ENCODE measurements at places on chromosomes 4 and X.

DNA sequence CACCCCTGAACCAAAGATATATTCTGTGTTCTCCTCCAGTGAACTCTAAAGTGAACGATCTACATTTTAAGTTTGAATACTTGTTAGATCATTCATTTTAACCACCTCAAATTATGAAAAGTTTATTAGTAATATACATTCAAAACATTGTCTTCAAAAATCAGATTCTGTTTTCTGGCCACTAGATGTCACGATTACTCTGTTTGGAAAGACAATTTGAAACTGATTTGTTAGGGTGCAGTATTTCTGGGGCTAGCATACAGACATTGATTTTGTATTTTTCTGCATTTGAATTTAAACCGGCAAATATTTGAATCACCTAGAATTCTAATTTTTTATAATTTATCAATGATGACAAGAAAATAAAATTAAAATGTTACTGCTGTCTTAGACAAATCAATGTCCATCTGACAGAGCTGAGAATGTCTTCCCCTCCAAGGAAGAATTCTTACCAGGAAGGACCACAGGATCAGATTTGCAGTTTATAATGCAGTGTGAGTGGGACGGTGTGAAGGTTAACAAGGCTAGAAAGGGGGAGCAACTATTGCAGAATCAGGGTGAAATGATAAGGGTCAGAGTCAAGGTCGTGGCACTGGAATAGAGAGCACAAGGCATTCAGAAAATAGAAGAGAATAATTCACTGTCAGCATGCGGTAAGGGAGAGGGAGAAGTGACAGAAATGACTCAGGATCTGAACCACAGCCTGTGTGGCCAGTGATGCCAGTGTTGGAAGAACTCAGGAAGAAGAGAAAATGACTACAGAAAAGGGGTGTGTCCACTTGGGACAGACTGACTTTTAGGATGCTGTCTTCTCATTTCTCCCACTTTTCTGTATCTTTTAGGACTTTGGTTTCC lies 91.6 kb downstream of the ANXA10 start:
- no peak for DNase-seq

DNA sequence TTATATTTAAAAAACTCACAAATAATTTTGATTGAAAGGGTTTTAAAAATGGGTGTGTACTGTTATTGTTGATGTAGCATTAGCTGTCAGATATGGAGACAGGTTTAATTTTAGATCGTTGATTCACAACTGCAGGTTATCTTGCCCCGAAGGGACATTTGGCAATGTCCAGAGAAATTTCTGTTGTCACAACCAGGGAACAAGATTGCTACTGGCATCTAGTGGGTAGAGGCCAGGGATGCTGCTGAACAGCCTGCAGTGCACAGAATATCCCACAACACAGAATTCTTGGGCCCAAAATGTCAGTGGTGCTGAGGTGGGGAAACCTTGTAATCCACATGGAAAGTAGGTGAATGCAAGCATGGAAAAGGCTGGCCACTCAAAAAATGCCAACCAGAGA lies 114.9 kb downstream of the MAGEB17 start:
- no peak for DNase-seq

DNA sequence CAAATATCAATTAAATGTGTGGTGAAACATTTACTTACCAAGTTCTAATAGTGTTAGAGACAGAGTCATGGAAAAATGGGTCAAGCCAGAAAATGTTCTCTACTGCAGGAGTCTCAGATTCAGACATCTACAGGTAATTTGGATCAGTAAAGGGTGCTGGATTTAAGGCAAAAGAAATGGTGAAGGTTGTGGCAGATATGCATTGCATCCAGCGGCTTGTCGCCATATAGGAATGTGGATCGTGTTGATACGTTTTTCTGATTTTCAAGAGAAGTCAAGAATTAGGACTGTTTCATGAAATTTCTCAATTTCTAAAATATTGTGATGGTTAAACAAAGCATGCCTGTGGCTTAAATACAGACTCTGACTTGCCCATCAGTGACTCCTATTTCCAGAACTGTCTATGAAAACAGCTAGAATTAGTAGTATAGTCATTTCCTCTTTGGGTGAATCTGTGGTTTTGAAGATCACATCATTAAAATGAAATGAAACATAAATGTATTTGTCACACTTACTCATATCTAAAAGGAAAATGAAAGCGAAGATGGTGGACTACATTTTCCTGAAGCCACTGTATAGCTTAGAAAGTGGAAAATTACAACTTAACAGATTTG lies 110.1 kb upstream of the VEGFC start:
- DNase-seq = no peak

GRCh38 chr4:168724686-168725411 lies 228.0 kb downstream of the PALLD start:
- DNase-seq = no peak

DNA sequence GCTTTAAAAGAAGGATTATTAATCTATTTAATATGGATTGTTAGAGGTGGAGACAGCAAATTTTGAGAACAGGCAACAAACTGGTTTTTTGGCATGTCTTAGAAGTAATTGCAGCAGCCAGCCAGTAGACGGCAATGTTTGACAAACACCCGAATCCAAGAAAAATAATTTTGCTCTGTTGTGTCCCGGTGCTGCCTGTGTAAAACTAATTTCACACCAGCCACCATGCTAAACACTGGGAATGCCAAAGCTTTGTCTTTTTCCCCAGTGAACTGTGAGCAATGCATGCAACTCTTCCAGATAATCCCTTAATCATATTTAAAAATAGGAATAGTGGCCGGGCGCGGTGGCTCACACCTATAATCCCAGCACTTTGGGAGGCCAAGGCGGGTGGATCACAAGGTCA lies 25.9 kb downstream of the SMIM31 start:
- DNase-seq = no peak

- DNase-seq = no peak
Measured at GRCh38 chr4:165992283-165992682, 119.2 kb downstream of the TLL1 start.

DNA sequence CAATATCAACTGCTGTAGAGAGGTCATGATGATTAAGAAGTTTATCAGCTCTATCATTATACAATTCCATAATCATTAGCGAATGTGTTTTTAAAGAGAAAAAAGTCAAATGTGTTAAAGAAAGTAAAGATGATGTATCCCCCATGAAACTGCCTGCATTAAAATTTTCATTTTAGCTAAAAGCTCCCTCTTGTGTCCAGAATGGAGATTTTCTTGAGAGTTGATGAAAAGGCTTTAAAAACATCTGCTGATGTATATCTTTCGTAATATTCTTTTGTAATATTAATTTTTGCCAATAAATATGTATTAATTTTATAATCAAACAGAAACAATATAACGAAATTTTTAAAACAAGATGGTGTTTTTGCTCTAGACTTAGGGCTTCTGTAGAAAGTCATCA lies 52.1 kb upstream of the LHFPL1 start:
- DNase-seq = no peak

DNA sequence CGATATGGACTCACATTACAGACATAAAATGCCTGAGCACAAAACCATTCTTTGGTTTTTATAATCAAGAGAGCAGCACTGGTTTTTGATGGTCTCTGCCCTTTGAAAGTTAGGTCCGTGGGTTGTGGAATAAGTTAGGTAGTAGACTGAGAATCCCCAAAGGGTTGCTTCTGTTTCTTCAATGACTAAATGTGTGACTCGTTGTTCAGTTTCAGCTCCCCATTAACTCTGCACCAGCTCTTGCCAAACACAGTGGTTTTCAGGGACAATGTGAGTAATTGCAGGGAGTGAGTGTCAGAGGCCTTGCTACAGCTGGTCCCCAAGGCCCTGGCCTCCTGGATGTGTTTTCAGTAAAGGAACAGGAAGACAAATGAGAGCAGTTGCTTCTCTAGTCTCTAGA lies 24.8 kb downstream of the SMIM20 start:
- no peak for DNase-seq

GRCh38 chr4:47383829-47384427 lies 79.6 kb downstream of the COMMD8 start:
- DNase-seq = no peak

DNA sequence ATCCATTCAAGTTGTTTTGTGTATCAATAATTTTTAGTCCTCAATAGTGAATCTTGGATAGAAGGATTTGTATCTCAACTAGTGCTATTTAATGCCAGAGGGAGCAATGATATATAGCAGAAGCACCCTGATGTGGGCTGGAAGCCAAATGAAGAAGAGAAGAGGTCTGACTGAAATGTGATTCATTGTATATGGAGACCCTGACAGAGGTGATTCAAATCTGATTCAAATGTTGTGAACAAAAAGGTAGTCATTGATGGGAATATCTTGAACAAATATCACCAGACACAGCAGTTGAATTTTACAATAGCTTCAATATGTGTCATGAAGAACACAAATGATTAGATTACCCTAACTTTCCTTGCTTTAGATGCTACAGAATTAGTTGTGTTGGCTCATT lies 27.5 kb upstream of the SULT1B1 start:
- no peak for DNase-seq

- no peak for DNase-seq
Measured at GRCh38 chr4:83115656-83116285, 1.2 kb upstream of the PLAC8 start.

- DNase-seq = no peak
Measured at GRCh38 chrX:112760697-112761096, 79.9 kb downstream of the AMOT start.

- no peak for DNase-seq
Measured at GRCh38 chr4:83828601-83829000, 292.7 kb downstream of the GPAT3 start.
